Stimulated activated CD4-positive, alpha-beta T cell treated with anti-CD3 and anti-CD28 coated beads, Interleukin-1b, Interleukin-23, amount 100 ng/mL, for 4 hours (primary cell): ENCODE measurements at places on chromosomes 2 and 18.

GRCh38 chr2:104847586-104848160 lies 6.2 kb upstream of the POU3F3 start:
- DNase-seq, result no peak

- DNase-seq, result no peak
Observed at GRCh38 chr2:85989288-85989865, 100.6 kb upstream of the ST3GAL5 start.

DNA sequence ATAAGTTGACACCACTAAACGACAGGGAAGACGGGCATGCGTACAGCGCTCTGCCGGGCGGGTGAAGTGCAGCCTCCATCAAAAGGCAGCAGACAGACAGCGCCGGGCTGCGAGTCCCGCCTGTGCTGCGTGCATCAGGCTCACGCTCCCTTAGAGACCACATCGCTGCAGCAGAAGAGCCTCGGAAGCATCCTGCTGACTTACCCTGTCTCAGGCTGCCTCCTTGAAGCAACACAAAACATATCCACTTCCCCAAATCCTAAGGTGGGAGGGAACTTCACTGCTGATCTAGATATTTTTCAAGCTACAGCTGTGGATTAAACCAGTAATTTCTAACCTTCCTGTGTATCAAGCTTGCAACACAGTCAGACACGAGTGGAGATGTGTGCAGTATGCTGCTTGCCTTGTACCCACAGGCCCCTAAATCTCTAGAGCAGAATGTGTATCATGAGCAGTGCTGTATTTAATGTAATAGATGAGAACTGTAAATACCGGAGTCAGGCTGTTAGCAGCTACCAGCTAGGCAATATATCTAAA lies 6.4 kb downstream of the MYT1L start:
- DNase-seq, result no peak

GRCh38 chr2:111239581-111240249 lies 119.0 kb downstream of the BCL2L11 start:
- DNase-seq, result no peak

- DNase-seq, result no peak
Observed at GRCh38 chr18:11811009-11811408, 40.2 kb upstream of the CHMP1B start.

DNA sequence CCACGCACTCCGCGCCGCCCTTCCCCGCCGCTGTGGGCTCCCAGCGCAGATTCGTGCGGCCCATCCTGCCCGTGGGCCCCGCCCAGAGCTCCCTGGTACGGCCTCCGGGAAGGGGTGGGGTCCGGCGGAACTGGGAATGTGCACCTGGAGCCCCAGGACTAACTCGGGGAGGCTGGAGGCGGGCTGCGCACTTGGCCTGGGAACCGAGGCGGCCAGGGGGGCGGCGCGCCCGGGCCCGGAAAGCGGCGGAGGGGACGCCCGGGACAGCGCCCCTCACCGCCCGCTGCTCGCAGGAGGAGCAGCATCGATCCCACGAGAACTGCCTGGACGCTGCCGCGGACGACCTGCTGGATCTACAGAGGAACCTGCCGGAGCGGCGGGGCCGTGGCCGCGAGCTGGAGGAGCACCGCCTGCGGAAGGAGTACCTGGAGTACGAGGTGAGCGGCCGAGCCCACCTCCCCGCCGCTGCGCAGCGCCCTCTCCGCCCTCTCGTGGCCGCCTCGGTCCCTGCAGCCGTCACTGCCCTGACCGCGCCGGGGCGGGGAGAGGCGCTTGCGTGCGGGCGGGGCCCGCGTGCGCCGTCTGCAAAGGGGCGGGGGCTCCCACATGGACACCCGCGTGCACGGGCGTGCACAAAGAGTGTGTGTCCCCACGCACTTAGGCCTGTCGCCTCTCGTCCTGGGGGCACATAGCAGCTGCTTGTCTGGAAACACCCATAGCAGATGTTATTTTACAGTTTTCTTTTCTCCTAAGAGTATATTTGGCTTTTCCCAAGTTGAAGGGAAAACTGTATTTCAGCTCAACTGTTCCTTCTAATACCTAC lies 25.2 kb downstream of the PSD4 start:
- DNase-seq, result peak; percentile 68
